ENCODE measurements at places on chromosomes 6 and 20. TPM values are rescaled to one million over a fixed set of nuclear protein-coding genes. Genes with fewer than 3 reads are reported as not detected.

The TRAPPC3L gene
- total RNA-seq: not detected

The VWA7 gene
- not detected for total RNA-seq

The COL9A1 gene
- not detected for total RNA-seq

The PNLDC1 gene
- total RNA-seq: 0.18 TPM

The LATS1 gene
- total RNA-seq: 14.9 TPM

The SLC16A10 gene
- not detected for total RNA-seq

The HAO1 gene
- total RNA-seq: not detected

The OR2B6 gene
- not detected for total RNA-seq

The COL9A3 gene
- 2.3 TPM for total RNA-seq

The CST5 gene
- total RNA-seq: not detected

The LYRM2 gene
- total RNA-seq: 39.7 TPM

Measured in myometrial cell (primary cell).